MG63 (cell line): ENCODE measurements at places on chromosomes 12 and 14.

DNA sequence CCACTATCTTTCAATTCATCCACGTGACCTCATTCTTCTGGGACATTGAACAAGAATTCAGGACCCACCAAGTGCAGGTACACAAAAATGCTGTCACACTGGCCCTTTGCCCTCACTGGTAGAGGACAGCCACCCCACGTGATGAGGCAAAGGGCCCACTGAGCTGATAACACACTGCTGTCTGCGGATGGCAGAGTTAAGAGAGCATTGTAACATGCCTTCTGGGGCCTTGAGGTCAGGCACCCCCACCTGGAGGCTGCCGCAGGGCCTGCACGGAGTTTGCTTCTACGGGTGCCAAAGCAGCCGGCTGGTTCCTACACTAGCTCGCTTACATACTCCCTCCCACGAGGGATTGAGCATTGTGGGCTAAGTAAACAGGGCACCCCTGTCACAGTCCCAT is 101.0 kb downstream of the LRIG3 start:
- no peak for DNase-seq

GRCh38 chr14:67557656-67558055 is 24.6 kb downstream of the PLEKHH1 start:
- DNase-seq, result no peak

DNA sequence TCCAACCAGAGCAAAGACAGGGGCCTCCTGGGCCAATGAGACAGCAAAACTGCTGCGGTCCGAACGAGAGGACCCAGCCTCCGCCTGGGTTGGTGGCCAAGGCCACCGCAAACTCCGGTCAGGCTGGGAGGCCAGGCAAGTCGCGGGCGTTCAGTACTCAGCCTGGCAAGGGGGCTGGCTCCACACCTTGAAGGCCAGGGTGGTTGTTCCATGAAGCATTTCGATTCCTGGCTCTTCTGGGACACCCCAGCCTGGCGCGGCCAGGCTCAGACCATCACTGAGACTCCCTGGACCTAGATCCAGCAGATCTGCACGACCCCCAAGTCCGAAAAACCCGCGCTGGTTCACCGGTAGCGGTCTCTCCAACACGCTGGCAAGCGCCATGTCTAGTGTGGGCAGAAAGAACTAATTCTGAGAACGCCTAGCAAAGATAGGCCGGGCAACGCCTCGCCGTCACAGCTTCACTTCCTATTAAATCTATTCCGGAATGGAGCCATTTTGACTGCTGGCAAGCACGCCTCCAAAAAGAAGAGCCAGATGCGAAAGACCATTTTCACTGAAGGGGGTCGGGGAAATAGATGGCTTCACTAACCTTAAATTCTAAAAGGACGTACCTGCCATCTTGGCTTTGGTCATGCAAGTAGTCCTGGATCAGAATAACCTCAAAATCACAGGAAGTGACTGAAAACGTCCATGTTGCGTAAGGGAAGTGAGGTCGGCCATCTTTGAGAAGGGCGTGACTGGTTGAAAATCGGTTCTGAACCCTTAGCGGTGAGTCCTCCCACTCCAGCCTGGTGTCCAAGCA is at the start of gene PSMB5:
TSS of gene PSMB5 (minus strand) at position 403 of the 805 bp plus-strand sequence. CDS start at position 384, 19 bp downstream.
- peak; percentile 84 for DNase-seq

GRCh38 chr12:95710386-95710785 is 80.2 kb downstream of the NTN4 start:
- no peak for DNase-seq

- no peak for DNase-seq
These were observed 6.8 kb downstream of the VRK1 start for GRCh38 chr14:96803958-96804357.

- DNase-seq, result no peak
These were observed 31.4 kb upstream of the SPTLC2 start for GRCh38 chr14:77647853-77648252.

DNA sequence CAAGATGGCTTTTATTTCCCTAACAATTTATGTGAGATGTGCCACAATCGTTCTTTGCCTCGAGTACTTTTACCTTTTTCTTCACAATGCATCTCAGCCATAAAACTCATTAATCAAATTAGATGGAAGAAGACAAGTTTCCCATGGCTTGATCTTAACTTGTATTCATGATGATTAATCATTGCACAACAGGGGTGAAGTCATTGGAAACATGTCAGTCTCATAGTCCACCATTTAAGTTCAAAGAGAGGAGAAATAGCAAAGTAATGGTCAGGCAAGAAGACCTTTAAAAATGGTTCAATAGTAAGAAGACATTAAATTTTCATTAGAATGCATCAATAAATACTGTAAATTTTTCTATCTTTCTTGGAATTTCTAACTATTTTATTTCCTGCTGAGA is 136.3 kb downstream of the FOXG1 start:
- no peak for DNase-seq

DNA sequence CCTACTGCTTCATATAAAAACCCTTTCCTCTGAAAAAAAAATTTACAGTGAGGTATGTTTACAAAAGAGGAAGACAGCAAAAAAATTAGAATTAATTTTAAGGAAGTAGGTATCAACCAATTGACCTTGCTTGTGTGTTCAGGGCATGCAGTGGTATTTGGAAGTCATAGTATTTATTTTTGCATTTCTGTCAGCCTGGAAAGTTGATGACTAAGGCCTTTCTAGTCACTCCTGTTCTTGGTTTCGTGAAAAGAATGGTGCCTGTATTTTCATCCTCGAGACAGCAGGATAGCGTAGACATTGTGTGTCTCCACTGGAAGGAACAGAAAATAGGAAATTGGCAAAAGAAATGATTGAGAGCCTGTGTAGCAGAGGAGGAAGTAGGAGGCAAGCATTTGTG is 24.5 kb downstream of the SLC16A7 start:
- no peak for DNase-seq

GRCh38 chr12:108826101-108826806 is 31.1 kb downstream of the SSH1 start:
- DNase-seq, result peak; percentile 85

DNA sequence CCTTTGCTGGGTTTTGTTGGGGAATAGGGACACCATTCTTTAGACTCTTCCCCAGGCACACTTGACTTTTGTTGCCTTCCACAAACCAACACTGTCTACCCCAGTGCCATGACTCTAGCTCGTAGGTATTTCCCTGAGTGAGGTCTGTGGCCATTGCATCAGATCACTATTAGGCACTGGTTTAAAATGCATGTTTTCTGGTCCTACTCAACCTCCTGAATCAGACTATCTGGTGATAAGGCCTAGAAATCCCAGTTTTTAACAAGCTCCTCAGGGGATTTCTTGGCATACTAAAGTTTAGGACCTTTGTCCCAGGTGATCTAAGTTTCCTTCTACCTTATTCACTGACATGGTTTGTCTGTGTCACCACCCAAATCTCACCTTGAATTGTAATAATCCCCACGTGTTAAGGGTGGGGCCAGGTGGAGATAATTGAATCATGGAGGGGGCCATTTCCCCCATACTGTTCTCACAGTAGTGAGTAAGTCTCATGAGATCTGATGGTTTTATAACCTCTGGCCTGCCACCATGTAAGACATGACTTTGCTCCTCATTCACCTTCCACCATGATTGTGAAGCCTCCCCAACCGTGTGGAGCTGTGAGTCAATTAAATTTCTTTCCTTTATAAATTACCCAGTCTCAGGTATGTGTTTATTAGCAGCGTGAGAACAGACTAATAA is 87.8 kb upstream of the PSMC1 start:
- no peak for DNase-seq

DNA sequence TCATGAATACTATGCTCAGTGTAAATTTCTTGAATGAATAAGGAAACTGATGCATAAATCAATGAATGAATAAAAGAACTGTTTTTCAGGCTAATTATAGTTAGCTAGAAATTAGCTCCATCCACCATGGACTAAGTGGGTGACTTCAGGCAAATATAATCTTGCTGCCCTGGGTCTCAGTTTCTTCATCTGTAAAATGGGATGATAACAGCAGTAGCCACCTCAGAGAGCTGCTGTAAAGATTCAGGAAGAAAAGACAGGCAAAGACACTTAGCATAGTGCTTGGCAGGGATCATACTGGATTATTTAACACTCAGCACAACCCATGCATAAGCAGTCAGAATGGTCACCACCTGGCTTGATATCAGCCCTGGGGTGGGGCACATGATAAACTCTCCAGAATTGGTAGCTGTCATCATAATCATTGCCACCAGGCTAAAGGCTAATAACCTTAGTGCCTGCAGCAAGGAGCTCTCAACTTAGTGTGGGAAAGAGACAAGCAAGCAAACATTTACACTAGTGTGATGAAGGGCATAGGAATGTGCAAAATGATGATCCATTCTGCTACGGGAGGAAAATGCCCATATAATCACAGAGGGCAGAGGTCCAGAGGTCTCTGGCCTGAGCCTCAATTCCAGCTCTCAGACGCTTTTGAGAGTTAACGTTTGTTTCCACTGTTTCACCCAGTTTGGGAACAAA is 234.7 kb upstream of the TBX3 start:
- DNase-seq, result peak; percentile 83

DNA sequence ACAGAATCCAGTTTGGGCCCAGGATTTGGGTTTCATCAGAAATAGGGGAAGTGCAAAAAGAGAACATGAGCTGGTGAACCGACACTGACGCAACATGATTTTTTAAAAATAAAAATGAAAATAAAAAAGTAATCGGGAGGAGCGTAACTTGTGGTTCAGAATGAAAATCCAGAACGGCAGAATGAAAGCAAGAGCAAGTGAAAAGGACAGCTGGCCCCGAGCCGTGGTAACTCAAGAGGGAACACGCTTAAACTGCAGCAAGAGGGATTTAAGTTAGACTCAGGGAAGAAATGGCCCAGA is 1.6 kb downstream of the SLC6A12 start:
- DNase-seq, result no peak

- peak; percentile 19 for DNase-seq
These were observed 851 bp downstream of the HSP90B1 start for GRCh38 chr12:103930787-103931735.

- DNase-seq, result no peak
These were observed 259.6 kb downstream of the AKAP6 start for GRCh38 chr14:32588448-32589320.

- no peak for DNase-seq
These were observed 501.7 kb upstream of the SEL1L start for GRCh38 chr14:82035397-82035796.

GRCh38 chr12:100251917-100252316 is 15.0 kb downstream of the DEPDC4 start:
- no peak for DNase-seq

GRCh38 chr14:32470161-32470715 is 141.1 kb downstream of the AKAP6 start:
- DNase-seq, result no peak

DNA sequence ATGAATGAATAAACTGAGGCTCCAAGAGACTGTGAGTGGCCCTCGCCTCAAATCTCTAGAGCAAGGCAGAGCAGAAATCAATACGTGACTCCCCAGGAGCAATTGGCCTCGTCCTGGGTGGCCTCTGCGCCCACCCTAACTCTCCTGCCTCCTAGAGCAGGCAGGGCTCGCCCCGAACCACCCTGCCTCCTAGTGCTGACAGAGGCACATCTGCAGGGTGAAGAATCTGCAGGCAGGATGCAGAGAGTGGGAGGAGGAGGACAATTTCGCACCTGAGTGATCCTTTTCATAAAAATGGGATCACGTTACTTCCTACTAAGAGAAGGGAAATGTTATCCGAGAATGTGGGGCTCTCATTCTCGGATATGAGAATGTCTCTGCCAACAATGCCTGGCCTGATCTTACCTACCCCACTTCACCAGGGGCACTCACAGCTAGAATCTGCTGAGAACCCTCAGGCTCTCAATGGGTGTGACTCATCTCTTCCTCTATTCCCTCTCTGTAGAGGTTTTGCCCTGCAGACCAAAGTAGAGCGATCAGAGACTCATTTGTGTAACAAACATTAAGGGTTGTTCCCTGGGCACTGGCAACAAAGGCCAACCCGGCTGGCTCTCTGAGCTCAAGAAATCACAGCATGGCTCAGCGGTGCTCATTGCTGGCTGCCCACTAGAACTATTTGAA is 61.7 kb upstream of the BCL2L14 start:
- peak; percentile 49 for DNase-seq

DNA sequence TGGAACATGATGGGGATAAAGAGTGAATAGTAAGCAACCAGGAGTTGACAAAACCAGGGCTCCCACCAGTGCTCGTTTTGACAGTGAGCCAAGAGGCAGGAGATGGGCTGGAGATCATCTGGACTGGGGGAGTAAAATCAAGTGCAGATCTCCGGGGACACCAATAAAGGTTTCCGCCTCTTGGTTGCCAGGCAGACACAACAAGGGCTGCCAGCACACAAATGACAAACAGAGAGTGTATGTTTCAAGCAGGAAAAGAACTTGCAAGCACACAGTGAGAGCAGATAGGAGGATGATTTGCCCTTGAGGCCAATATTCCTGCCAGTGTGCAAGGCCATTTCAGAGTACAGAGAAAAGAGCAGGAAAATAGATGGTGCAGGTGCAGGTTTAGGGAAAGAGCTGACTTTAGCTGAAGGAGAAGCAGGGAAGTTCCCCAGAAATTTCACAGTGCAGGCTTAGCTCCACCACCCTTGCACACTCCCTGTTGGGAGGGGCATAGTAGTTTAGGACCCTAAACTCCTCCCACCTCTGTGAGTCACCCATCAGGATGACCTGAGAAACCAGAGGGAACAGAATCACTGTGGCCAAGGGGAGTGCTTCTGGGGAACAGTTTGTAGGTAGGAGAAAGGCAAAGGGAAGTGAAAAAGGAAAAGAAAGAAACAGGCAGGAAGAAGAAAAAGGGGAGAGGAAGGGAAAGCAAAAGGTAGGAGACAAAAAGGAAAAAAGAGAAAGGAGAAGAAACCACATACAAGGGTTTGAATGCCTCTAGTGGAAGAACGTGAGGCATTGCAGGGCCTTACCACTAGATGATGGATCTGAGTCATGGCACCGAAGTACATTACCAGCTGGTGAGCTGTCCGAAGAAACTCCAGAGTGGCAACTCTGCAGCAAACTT is 404.4 kb downstream of the SLC6A15 start:
- DNase-seq, result peak; percentile 62

GRCh38 chr14:96126339-96126782 is 78.3 kb upstream of the BDKRB2 start:
- no peak for DNase-seq

DNA sequence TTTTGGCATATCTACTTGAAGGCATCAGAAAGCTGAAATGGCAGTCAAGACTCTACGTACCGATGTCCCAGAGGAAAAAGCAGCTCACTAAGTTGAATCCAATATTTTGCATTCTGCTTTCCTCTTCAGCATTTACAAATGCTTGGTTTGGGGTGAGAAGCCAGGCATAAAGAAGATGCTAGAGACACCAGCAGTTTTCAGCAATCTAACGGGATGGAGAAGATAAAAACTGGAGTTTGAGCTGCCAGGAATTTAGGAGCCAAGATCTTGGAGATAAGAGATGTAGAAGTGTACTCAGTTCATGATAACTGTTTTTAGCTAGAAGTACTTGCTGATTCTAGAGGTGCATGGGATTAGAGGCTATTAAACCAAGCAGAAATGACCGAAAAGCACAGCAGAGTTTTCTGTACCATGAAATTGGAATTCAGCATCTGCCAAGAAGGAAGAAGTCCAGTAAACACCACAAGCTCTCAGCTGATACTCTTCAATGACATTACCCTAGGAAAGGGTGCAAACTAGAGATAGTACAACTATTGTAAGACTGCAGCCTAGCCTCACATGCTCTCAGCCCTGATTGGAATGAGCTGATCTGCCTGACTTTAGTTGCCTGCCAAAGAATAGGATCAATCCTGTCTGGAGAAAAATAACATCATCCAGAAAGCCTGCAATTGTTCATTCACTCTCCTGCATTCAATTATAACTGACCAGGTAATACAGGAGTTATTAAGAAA is 7.4 kb upstream of the ALDH1L2 start:
- no peak for DNase-seq

- no peak for DNase-seq
These were observed 11.9 kb downstream of the BCL11B start for GRCh38 chr14:99260116-99260515.

GRCh38 chr12:100365411-100365810 is 8.5 kb downstream of the SLC17A8 start:
- no peak for DNase-seq
